Stimulated activated CD4-positive, alpha-beta T cell treated with anti-CD3 and anti-CD28 coated beads, Interleukin-15, amount 100 ng/mL, for 1 hour (primary cell): ENCODE measurements at places on chromosomes 1 and 21.

DNA sequence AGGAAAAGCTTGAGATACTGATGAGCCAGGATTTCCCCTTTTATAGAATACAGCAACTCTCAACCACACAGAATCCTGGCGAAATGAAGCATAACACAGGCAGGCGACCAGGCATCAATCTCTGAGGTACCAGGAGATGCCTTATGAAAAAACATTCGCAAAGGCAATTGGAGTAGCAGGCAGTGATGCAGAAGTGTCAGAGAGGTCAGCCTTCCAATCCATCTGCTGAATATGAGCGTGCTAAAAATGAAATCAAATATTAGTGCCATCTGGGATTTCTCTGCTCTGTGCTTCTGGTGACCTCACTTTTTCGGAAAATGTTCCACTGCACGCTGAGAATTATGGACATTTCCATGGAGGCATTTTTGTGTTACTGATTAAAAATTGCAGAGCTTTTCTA, 258.8 kb downstream of the VAV3 start:
- no peak for DNase-seq

DNA sequence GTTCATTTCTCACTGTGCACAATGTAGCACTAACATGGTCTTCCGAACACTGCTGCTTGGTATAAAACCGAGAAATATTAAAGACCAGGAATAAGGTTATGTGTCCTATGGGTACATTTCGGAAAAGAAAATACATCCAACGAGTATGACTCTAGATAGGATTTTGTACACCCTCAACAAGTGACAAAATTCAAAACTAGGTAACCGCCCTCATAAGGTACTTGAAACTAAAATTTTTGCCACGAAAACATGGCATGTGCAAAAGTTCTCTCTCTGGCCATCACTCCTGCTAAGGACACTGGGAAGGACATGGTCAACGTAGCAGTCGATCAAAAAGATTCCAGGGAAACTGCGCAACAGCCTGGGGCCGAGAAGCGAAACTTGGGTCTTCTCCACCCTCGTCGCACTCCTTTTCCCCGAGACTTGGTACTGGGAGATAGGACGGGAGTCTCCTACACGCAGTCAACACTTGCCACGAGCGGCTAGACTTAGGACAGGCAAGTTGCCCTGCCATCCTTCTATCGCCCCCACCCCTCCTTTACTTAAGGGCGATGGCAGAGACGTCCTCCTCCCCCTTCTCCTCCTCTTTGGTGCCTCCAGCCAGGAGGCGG, 338 bp upstream of the TOR1AIP1 start:
- no peak for DNase-seq

GRCh38 chr1:236095705-236096520, 31.0 kb upstream of the NID1 start:
- no peak for DNase-seq

GRCh38 chr1:213513006-213513405, 462.0 kb downstream of the RPS6KC1 start:
- DNase-seq = no peak

DNA sequence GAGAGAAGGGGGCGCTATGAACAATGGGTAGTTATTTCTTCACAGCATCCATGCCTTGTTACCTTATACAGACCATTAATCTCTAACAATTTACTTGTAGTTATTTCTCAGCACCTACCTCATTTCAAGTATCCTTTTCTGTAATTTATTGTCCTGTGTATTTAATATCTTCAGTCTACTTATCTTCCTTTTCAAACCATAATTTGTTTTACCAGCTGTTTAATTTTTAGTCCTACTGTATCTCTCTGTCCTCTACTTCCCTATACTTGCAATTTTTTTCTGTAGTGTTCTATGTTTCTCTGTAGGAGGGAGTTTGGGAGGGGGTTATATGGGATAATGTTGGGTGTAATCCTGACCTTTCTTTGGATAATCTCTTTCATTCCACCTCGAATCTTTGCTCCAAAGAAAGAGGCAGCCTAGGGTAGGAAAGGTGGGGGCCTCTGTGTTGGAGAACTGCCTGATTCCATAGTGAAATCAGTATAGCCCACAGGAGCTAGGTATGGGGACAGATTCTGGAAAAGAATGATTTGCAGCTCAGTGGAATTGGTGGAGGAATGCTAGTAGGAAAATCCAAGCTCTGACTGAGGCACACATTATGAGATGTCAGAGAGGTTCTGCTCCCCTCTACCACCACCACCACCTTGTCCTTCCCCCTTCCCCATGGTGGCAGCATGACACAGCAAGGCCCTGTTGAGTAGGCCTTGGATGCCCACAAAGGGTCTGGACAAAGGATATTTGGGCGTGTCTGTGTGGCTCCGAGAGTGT, 642 bp downstream of the MLLT11 start:
- DNase-seq = no peak

GRCh38 chr1:218829097-218829496, 344.6 kb upstream of the LYPLAL1 start:
- DNase-seq = no peak

DNA sequence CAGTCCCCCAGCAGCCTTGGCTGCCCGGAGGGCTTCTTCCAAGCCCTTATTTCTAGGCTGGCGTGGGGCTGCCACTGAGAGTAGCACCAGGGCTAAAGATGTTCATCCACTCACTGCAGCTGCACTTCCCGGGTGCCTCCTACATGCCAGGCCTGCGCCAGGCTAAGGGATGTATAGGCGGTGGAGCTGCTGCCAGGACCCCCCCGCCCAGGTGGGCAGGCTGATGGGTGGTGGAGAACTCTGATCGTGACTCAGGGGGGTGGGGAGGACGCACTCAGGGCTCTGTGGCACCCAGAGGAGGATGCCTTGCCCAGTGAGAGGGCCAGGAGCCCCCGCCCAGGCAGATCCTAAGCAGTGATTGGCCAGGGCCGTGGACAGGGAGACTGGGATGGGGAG, 34.1 kb downstream of the CFAP74 start:
- no peak for DNase-seq

- DNase-seq = no peak
Measured at GRCh38 chr1:53888681-53889080, 916 bp downstream of the YIPF1 start.
